ENCODE measurements at places on chromosomes 2 and 18.

GRCh38 chr2:72130659-72131360, 16.9 kb downstream of the CYP26B1 start:
- no peak for DNase-seq

GRCh38 chr2:236554629-236555282, 14.9 kb upstream of the ACKR3 start:
- DNase-seq: no peak

GRCh38 chr2:201642579-201643215, 606 bp downstream of the TMEM237 start:
- DNase-seq: peak; percentile 81

- DNase-seq: no peak
These were observed at the start of gene SLC30A3 for GRCh38 chr2:27262379-27263286. Gene SLC30A3 (minus strand): TSS chr2:27263047. CDS start chr2:27262906, 141 bp downstream.

- no peak for DNase-seq
These were observed 1.8 kb downstream of the TRABD2A start for GRCh38 chr2:84878896-84879583.

DNA sequence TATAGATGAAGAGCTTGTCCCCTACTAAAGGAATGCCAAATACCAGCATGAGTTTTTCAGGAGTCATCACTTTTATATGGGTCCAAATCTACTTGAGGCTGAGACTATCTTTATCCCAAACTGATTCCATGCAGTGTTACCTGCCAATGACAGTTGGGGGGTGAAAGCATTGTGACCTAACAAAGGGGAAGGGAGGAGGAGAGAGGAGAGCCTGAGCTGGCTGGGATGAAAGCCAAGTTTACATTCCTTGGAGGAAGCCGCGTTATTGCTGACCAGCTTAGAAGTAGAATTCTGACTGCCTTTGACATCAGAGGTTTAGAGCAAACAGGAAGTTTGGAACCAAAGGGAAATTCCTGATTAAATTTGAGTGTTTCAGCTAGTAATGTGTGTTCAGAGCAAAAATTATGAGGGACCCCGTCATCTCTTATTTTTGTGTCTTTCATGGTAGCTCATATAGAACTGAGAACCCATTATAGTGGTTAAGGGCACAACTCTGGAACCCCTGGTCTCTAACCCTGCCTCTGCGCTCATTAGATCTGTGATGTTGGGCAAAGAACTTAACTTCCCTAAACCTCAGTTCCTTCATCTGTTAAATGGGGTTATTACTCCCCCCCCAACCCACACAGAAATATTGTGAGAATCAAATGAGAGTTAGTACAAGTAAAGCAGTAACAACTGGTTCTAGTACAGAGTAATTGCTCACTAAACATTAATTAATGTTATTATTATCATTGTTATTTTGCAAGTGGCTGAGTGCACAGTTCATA, 199.3 kb upstream of the EPAS1 start:
- DNase-seq: no peak

DNA sequence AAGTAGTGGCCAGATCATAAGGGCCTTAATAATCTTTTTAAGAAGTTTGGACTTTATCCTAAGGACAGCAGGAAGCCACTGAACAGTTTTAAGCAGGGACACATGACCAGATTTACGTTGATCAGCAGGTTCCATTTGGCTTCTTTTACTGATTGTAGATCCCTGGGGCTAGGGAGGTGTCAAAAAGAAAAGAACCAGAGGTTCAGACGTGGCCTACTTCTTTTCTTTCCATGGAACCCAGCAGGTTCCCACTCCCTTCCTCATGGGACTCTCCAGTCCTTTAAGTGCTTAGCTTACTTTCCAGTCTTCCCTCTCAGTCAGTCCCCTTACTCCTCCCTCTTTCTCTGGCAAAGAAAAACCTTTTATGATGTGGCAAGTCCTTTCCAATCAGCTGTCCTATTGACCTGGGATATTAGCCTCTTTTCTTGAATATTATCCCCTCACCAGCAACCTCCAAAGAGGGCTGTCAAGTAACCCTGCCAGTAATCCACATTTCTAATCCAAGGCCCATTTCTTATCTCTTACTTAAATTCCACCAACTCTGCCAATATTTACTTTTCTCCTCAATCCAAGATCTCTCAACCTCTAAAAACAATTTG, 33.5 kb downstream of the NHEJ1 start:
- DNase-seq: no peak

Measured in NCI-H774 (cell line).